ENCODE measurements at places on chromosomes 3 and 15.

DNA sequence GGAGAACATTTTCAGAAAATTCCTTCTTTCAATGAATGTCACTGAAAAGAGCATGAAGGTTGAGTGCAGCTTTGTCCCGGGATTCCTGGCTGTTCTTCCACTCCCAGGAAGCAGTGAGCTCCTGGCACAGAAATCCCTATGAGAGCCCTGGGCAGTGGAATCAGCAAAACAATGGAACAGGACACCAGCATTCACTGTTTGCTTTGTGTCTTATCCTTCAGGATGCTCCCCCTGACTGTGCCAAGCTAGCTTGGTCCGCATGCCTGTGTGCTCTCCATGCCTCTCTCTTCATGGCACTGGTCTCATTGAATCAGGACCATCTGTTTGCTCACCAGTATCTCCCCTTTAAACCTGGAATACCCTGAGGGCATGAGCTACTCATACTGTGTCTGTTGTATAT lies 102.0 kb upstream of the GADL1 start:
- DNase-seq: no peak

- DNase-seq: no peak
Observed at GRCh38 chr15:57259568-57260040, 116.7 kb upstream of the CGNL1 start.

DNA sequence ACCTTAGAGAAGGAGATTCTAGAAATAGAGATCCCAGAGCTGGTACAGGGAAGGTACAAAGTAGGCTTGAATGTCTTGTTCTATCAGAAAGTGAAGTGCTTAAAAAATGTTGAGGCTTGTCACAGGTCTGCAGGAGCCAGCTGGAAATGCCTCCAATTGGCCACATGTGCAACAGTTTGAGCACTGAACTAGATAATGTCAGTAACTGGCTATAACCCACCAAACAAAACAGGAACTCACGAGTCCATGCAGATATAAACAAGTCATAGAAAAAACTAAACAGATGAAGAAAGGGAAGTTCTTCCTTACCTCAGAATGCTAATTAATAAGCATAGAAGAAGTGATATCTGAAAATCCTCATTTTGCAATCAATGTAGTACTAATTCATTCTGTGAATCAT lies 11.9 kb upstream of the TF start:
- DNase-seq: no peak

- DNase-seq: peak; percentile 66
Observed at GRCh38 chr3:25080461-25080860, 347.6 kb upstream of the RARB start.

GRCh38 chr3:11589706-11590105 lies 54.0 kb downstream of the VGLL4 start:
- no peak for DNase-seq

- DNase-seq: no peak
Observed at GRCh38 chr15:56794553-56795329, 61.4 kb upstream of the ZNF280D start.

DNA sequence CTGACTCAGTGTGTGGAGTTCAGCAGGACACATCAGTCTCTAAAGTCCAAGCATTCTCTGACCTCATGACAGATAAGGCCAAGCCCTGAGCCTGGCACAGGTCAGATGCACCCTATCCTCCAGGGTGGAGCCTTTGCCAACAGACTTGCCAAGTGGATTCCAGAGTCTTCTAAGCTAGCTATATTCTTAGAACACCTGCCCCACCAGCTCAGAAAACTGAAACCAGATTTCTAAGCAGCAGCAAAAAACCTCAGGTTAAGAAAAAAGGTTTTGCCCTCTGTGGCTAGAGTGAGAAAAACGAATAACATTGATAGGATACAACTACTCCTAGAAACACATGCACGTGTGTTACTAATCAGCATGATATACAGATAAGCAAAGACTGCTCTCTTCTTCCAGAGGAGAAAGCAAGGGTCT lies 11.6 kb downstream of the RMDN3 start:
- no peak for DNase-seq

- no peak for DNase-seq
Observed at GRCh38 chr3:151106311-151106710, 20.8 kb downstream of the MED12L start.

All from retinal pigment epithelial cell (primary cell).